Activated CD4-positive, alpha-beta T cell treated with anti-CD3 and anti-CD28 coated beads for 4 hours (primary cell): ENCODE measurements at places on chromosomes 1 and 21.

GRCh38 chr1:40404670-40405462 is 31.3 kb downstream of the SMAP2 start:
- DNase-seq = peak; percentile 50

DNA sequence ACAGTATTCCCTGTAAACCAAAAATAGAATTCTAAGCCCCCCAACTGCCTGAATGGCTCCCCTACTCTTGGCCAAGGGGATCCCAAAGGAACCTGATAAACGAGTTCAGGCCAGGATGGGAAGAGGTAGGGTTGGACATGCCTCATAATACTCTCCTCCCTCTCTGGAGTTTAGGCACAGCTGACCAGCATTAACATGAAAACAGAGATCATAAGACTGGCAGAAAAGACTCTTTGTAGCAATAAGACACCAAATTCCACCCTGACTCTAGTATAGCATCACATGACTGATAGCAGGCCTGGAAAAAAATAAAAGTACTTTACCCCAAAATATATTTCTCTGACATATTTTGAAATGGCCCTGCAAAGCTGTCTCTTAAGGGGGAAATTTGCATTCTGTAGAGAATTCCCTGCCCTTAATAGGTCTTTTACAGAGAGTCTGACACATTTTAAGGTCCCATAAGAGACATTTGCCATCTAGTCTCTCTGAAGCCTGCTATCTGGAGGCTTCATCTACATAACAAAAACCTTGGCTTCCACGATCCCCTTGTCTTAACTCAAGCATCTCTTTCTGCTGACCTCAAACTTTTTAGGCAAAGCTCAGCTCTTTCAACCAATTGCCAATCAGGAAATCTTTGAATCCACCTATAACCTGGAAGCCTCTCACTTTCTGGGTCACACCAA is 55.9 kb downstream of the SIK1 start:
- no peak for DNase-seq

- DNase-seq = no peak
Measured at GRCh38 chr1:209150114-209150513, 433.4 kb upstream of the CAMK1G start.

DNA sequence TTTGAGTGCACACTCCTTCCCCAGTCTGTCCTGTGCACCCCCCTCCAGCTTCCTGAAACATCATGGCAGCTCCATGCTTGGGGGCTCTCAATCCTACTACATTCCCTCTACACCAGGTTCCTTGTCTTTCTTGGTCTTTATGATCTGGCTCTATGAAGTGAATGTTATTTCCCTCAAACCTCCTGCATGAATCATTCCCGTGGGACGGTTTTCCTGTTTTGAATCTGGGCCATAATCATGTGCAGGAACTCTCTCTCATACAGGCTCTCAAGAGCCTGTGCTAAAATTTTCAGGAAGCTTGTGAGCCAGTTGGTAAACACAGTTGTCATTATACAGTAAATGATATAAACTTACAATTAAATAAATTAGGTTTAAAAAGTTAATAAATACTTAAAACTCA is 89.8 kb upstream of the KCNE2 start:
- DNase-seq = no peak

DNA sequence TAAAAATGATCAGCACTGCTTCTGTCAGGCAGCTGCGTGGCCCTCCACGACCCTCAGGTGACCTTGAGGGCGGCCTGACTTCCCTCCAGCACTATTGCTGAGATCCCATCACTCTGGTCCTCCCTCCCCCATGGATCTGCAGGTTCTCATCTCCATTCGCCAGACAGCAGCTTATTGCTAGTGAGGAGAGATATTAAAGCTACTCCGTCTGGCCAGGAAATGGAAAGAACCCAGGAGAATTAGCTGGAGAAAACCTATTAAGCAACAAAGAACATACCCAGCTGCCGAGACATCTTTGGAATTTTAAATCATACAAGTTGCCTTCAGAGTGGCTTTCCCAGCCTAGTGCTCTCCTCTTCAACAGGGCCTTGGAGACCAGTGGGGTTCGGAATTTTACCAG is 25.7 kb upstream of the KCNN3 start:
- no peak for DNase-seq

- no peak for DNase-seq
Measured at GRCh38 chr1:24679725-24680124, 36.6 kb downstream of the SRRM1 start.

GRCh38 chr1:109391626-109392025 is 6.1 kb downstream of the SORT1 start:
- DNase-seq = no peak

DNA sequence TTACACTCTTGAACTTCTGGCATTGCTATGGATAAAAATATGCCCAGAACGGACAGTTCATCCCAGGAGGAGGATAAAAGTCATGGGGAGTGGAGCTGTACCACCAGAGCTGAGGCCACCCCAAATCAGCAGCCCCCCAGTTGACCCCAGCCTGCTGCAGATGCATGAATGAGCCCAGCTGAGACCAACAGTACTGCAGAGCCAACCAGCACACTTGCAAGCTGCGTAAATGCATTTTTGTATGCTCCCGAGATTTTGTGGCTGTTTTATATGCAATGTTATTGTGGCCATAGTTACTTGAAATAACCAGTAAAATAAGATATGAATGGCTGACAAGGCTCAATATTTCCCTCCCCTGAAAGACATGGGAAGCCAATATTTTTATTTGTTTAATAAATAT is 264.6 kb downstream of the DUSP10 start:
- no peak for DNase-seq

DNA sequence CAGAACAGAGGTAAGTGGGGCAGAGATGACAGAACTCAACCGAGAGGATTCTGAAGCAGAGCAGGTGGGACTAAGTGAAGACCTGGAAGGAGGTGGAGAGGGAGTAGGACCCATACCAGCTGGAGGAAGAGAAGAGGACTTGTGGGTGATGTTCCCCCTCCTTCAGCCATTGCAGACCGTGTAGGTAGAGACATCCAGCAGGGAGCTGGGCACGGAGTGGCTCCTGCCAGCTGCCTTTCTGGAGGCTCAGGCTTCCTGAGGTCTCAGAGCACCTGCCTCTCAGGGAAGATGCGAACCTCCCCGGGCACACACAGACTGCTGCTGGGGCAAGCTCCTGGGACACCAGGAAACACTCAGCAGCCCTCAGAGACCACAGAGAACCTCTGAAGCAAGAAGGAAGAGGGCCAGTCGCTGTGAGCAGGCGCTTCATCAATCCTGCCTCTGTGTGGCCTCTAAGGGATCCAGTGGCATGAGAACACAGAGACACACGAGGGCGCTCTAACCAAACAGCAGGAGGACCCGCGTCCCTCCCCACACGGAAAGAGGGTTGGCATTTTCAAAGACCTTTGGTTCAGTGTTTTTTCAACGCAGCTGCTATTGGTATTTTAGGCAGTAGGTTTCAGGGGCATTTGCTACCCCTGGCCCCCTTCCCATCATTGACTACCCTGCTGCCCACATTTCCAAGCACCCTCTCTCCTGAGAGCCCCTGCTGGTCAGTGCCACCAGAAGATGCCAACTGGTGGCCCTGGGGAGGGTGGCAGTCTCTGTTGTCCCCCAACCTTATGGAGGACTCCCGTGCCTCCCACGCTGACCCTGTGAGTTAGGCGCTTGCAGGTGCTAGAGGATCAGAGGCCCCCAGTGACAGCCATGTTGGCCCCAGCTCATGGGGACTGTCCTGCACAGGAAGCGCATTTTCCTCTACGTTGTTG is 89.6 kb upstream of the EDN2 start:
- peak; percentile 86 for DNase-seq

GRCh38 chr1:204398197-204399125 is 13.2 kb downstream of the PPP1R15B start:
- peak; percentile 49 for DNase-seq

GRCh38 chr1:184608581-184608980 is 146.1 kb downstream of the EDEM3 start:
- no peak for DNase-seq

- DNase-seq = no peak
Measured at GRCh38 chr1:153432874-153433681, 16.8 kb downstream of the S100A7A start.

DNA sequence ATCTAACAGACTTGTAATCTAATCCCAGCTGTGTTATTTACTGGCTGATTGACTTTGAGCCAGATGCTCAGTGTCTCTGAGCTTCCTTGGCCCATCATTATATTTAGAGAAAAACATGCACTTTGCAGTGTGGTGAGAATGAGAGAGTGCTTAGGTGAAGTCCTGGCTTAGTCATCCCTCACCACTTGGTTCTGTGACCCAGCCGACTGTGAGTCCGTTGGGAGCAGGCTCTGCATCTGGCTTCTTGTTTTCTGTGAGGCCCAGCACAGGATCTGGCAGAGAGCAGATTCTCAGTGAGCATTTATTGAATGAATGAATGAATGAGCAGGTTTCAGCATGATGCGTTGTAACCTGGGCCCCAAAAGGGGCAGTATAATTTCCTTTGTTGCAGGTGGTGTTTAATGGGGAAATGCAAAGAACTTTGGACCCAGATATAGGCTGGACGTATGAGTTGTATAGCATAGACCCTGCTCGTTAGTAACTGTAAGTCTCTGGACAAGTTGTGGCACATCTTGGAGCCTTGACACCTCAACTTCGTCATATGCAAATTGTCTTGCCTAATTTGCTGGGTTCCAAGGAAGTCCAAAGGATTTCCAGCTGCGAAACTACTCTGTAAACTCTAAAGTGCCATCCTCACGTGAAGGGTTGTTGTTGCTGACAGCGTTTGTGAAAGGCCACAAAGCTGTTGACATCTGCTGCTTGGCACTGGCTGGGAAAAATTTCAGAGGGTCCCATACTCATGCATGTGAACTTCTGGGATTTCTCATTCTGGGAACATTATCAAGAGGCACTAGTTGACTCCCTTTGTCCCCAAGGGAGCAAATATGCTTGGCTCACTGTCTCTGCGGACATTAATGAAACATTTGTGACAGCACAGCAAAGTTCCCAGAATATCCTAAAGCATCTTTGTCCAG is 138.8 kb upstream of the USP24 start:
- no peak for DNase-seq

- DNase-seq = no peak
Measured at GRCh38 chr1:9331558-9332346, 39.1 kb downstream of the SPSB1 start.
